Cardiac septum (tissue), 1 donor: ENCODE measurements at places on chromosomes 3 and 15. TPM values are rescaled to one million over a fixed set of nuclear protein-coding genes. Genes with fewer than 3 reads are reported as not detected.

The ROPN1 gene
- total RNA-seq = not detected

The PLSCR2 gene
- total RNA-seq = 0.48 TPM

The RAD51 gene
- 0.51 TPM for total RNA-seq

The DLEC1 gene
- 0.22 TPM for total RNA-seq

The NOX5 gene
- total RNA-seq = not detected

The COL6A5 gene
- total RNA-seq = not detected

The SCAANT1 gene
- not detected for total RNA-seq

DNA sequence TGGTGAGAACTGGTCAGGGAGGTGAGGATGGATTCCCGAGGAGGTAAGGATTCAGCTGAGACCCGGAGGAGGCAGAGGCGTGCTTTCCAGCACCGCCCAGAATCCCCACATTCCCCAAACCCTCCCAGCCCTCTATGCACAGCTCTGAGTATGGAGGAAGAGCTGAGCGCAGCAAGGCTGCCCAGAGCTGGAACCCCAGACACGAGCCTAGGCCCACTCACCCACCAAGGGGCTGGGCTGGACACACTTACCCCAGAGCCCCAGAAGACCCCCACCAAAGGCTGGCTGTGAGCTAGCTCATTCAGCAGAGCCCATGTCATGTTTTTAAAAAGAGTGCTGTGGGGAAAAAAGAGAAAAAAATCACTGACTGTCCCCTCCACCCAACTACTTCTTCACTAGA is 271.5 kb downstream of the XXYLT1 start:
- DNase-seq = peak; percentile 68

GRCh38 chr3:182300266-182300665 is 493.0 kb upstream of the ATP11B start:
- no peak for DNase-seq

DNA sequence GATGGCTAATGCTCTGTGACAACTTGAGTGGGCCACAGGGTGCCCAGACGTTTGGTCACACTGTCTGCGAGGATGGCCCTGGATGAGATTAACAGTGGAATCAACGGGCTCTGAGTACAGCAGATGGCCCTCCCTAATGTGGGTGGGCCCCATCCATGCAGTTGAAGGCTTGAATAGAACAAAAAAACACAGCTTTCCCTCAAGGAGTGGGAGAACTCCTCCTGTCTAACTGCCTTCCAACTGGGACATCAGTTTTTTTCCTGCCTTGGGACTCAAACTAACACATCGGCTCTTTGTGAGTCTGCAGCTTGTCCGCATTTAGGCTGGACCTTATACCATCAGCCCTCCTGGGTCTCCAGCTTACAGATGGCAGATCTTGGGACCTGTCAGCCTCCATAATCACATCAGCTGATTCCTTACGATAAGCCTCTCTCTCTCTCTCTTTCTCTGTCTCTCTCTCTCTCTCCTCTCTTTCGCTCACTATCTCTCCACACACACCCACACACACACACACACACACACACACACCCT is 20.8 kb downstream of the FAM174B start:
- DNase-seq = peak; percentile 24

DNA sequence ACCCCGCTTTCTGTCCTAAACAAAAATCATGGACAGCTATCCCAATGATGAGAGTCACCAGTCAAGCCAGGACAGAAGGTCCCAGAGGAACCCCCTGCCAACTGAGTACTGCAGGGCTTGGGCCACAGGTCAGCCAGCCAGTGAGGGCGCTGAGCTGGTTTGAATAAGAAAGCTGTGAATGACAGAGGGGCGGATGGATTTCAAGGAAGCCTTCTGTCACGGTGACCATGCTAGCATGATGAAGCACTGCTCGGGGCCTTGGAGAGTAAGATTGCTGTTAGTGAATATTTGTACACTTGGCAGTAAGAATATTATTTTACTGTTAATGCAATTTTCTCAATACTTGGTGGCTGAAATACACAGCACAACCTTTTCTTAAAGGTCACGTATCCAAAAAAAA is 734.0 kb upstream of the NR2F2 start:
- no peak for DNase-seq

DNA sequence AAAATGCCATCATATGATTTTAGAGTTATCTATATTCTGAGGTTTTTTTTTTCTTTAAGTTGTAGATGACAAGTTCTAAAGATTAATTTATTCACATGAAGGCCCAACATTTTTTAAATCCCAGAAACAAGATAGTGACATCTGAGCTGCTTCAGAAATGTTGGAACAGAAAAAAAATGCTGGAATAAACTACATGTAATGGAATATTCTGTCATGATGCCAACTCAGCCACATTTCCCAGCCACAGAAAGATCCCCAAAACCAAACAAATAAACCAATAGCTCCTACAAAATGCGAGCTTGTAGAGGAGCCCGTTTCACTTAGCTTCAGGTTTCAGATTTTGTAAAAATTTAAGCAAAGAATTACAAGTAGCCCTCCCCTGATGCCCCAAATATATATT is 111.0 kb upstream of the MYO5C start:
- no peak for DNase-seq

DNA sequence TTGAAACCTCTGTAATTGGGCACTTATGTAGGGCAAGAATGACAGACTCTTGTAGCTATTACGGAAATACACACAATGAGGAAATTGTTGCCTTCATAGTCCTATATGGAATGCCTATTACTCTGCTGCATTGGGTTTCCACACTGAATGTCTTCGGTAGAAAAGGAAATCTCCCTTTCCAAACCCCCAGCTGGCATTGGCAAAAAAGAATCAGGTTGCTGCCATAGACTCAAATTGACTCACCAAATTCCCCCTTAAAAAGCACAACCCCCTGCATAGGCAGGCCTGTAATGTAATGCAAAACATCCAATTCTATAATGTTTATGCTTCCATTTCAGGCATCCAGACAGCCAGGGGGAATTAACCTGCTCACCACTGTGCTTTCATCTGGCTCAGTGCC is 44.8 kb upstream of the NTRK3 start:
- no peak for DNase-seq

GRCh38 chr15:79339588-79340314 is 28.8 kb downstream of the TMED3 start:
- no peak for DNase-seq
